ENCODE measurements at places on chromosomes 2 and 18.

DNA sequence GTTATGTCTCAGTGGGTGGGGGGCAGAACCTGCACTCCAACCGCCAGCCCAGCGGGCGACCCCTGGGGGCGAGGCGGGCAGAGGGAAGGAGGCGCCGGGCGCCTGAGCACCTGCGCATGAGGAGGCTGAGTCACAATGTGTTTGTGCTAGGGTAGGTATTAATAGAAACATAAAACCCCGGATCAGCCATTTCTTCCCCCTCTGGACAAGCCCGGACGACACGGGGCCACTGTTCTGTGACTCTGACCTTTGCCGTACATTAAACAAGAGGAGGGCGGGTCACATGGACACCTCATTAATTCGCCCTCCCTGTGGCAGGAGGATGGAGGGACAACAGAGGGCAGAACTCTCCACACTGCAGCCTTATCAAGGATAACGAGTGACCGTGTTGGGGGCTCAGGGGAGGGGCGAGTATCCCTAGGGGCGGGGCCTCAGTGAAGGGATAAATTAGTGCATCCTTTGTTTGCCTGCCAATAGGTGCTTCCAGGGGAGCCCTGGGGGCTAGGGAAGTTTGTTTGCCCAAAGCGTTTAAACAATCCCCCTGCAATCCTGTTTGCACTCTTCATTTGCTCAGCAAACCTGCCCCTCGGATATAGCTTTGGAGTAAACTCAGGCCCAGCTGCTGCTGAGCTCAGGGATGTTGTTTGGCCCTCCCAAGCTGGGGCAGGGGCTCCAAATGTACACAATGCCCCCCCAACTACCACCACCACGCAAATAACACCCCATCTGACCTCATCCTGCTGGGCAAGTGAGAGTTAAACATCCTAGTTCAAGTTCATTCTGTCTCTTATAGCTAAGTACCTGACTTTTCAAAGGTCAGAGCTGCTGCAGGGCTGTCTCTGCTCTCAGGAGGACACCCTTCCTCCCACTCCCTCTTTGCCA lies 171.2 kb upstream of the GLI2 start:
- peak; percentile 62 for DNase-seq

DNA sequence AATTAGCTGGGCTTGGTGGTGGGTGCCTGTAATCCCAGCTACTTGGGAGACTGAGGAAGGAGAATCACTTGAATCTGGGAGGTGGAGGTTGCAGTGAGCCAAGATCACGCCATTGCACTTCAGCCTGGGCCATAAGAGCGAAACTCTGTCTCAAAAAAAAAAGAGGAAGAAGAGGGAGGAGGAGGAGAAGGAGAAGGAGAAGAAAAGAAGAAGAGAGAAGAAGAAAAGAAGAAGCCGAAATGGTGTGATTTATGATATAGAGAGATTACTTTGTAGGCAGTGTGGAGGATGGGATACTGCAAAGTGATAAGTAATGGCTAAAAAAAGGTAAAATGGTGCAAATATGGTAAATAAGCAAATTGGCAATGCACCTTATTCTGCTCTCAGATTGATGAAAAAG lies 25.1 kb downstream of the THNSL2 start:
- DNase-seq, result no peak

DNA sequence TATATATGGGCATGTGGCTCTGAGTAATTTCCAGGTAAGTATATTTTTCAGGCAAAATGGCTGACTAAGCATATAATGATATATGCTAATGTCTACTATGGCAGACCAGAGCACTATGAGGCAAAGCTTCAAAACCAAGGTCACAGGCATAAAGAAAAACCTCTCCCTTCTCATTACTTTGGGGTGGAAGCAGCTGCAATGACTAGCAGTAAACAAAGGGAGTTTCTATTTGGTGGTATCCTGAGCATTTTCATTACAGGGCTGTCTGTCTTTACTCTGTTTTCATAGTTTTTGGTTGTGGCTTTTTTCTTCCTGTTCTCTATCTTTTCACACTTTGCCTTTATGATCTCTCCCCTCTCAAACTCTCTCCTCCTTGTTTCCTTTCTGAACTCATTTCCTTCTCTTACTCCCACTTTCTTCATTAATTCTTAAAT lies 15.6 kb downstream of the PDE6D start:
- DNase-seq, result no peak

- no peak for DNase-seq
These were observed 95.3 kb upstream of the GLS start for GRCh38 chr2:190785334-190785733.

DNA sequence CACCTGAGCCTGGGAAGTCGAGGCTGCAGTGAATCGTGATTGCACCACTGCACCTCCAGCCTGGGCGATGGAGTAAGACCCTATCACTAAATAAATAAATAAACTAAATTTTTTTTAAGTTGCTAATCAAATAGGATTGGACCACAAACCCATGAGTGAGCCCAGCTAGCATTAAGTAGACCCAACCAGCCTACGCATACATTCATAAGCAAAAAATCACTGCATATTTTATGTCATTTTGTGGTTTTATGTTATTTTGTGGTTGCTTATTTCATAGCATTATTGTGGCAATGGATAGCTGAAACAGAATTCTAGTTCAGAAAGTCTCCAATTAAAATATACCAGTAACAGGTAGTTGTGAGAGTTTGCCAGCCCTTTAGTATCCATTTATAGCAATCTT lies 29.1 kb upstream of the ZC3H15 start:
- no peak for DNase-seq

DNA sequence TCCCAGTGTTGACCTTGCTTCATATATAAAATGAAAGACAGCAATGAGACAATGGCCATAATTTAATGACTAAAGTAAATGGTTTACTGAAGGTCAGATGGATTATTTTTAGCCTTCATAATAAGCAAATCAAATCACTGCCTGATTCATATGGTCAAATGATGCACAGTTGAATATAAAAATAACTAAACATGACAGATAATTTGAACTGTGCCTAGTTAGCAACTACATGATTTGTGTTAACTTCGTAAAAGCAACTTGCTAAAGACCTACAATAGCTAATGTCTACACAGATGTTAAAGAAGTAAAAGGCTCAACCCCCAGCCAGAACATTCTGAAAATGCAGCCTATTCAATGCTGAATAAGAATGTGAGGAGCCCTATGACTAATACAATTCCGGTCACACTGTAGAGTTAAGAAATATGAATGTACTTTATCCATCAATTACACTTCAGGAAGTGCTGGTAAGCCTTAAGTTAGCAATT lies 590.8 kb upstream of the CDH2 start:
- DNase-seq, result no peak

GRCh38 chr2:233369897-233370685 lies 15.8 kb downstream of the DGKD start:
- DNase-seq, result no peak

DNA sequence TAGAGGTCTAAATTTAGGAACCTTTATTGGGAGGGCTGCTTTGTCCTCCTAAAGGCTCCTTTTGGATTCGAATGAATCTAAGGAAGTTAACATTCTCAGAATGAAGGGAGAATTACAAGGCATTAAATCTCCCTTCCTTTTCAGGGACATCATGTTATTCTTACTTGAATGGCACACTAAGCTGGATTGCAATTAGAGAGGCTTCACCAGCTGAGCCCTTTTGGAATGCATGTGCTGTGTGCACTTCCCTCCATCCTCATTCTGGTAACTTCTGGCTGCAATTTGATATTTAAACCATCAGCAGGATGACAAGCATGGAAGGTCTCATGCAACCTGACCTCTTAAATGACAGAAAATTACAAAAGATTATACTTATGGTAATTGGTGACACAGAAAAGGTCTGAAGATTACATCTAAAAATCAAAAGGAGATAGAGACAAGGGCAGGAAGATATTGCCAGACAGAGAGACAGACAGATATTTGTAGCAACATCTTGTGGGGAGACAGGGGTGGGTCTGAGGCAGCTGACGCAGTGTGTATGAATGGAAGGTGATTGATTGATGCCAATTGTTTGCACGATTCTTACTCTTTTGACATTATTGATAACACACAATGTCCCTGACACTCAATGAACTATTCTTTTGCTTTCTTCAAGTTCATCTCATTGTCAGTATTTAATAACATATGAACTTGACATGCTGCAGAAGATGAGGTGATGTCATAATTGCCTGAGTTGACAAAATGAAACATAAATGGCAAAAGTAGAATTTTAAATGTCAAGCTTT lies 570.8 kb upstream of the GYPC start:
- DNase-seq, result no peak

DNA sequence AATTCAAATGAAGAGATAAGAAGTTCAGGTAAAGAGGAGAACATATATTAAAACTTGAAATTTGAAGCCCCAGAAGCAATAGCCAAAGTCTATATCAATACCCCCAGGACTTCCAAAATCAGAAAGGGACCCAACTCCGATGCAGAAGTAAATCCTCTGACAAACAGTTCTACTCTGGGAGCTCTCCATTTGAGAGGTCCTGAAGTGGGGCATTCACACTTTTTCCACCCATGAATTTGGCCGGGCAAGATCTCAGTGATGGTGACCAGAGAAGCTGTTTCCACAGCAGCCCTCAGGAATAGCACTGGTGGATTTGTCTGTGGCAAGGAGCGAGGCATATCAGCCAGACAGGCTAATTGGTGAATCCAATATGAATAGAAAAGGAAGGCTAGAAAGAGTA lies 313.6 kb upstream of the MC4R start:
- DNase-seq, result no peak

GRCh38 chr2:208146006-208146405 lies at the start of gene CRYGB:
Gene CRYGB, minus strand, starts transcription at chr2:208146158. Its CDS starts 38 bp downstream, at chr2:208146120.
- no peak for DNase-seq

GRCh38 chr2:44834656-44835055 lies 106.8 kb upstream of the SIX3 start:
- no peak for DNase-seq

- DNase-seq, result no peak
These were observed 76.5 kb upstream of the DLX2 start for GRCh38 chr2:172179045-172179701.

DNA sequence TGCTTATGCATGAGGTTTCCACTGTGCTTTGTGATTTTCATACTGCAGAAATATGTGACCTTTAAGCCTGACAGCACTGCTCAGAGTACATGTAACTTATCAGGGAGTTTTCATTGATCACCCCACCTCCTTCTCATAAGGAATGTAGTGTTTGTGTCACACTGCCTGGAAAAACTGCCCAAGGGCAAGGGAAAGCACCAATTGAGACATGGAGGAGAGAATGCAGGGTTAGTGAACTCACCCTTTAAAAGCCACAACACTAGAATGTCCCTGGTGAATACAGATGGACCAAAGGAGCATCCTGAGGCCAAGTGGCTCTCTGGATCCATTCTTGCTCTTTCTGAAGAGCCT lies 147.2 kb upstream of the SPATS2L start:
- no peak for DNase-seq

GRCh38 chr2:95017071-95017501 lies 8.4 kb upstream of the MAL start:
- no peak for DNase-seq

DNA sequence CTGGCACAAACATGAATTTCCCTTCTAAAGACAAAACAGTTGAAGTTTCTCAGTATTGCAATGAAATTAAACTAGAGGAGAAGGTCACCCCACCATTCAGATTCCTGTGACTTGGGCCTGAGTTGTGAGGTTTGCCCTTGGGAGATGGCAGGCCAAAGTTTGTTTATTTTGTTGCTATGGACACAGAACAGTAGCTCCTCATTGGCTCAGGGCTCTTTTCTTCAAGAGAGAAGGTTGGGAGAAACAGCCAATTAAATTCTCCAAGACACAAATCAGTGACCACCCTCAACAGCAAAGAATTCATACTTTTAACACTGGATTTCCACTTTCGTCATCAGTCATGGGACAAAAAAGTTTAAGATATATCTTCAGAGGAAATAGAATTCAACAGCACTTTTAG lies at the start of gene FLACC1:
Gene FLACC1 (minus strand): TSS at position 125 of the 400 bp plus-strand sequence. CDS start 5,941 bp downstream, outside the sequence.
- peak; percentile 23 for DNase-seq

GRCh38 chr2:145186303-145186702 lies 666.4 kb upstream of the ZEB2 start:
- no peak for DNase-seq

DNA sequence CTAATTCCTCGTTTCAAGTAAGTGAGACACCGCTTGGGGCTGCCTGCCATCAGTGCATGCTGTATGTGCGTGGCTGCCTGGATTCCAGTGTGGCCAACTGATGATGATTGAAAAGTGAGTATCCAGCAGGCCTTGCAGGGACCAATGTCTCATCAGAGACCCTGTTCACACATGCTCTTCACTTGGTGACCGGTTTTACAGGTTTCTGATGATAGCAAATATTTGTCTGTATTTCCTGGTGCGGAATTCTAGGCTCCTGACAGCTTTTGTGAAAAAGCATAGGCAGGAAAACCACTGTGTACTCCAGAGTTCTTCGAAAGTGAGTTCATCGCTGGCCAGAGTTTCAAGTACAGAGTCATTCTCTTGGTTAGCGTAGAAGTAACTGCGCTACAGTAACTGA lies 13.8 kb upstream of the YWHAQ start:
- peak; percentile 92 for DNase-seq

- DNase-seq, result peak; percentile 78
These were observed 154.0 kb upstream of the NFATC1 start for GRCh38 chr18:79241755-79242154.

GRCh38 chr2:75277111-75277510 lies 77.8 kb upstream of the TACR1 start:
- no peak for DNase-seq

DNA sequence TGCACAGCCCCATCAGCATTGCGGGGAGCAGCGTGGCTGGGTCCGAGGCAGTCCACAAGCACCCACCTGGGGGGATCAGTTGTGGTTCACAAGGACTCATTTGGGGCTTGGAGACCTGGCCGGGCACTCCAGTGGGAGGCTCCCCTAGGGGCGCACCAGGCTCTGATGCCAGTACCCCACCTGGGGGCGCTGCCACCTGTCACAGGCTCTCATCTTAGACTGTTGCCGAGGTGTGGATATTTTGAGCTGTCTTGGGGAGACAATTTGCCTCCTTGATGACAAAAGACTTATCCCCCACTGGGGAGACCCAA lies 3.0 kb downstream of the ADRA2B start:
- DNase-seq, result no peak

- no peak for DNase-seq
These were observed 650 bp upstream of the AFG3L2 start for GRCh38 chr18:12377556-12378197.

- DNase-seq, result no peak
These were observed 215.4 kb upstream of the ITGA4 start for GRCh38 chr2:181241797-181242196.

GRCh38 chr18:42064109-42064508 lies 109.1 kb downstream of the PIK3C3 start:
- DNase-seq, result no peak

GRCh38 chr2:205176546-205176945 lies 505.8 kb upstream of the NRP2 start:
- no peak for DNase-seq

DNA sequence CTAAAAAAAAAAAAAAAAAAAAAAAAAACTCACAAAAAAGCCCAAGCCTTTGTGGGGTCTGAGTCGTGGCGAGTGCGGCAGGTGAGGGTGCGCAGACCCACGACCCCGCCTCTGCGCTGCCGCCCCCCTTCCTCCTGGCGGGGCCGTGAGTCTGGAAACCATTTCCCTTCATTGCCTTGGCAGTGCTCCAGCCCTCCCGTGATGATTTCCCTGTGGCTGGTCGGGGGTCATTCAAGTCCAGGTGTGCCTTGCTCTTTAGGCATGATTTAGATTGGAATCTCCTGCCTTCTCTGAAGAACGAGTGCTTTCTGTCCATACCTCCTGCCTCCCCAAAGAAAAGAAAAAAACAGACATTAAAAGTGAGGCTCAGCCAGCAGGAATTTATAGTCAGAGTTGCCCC lies 161.8 kb downstream of the FAM210A start:
- no peak for DNase-seq

Data from NCI-H510A treated with DMSO at 0.1 percent for 48 hours (cell line).